NCI-H2029 treated with DMSO at 0.1 percent for 48 hours (cell line): ENCODE measurements at places on chromosomes 16 and 17.

- DNase-seq = no peak
Measured at GRCh38 chr17:67165201-67165600, 79.8 kb downstream of the HELZ start.

- no peak for DNase-seq
Measured at GRCh38 chr17:70070305-70071027, 4.6 kb upstream of the KCNJ16 start.

DNA sequence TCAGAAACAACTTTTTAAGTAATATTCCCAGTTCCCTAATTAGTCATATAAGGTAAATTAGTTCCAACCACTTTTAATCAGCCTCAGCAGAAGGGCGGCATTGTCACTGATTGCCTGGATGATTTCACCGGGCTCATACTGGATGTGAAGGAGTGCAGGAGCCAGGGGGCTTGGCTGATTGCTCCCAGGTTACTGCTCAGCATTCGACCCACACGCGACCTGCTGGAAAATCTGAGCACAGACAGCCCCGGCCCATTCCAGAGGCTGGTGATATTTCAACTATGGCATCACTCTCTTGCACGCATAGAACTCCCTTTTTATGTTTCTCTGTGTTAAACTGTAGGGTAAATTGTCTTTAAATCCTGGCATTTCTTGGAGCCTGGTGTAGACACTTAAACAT, 34.2 kb downstream of the CPPED1 start:
- no peak for DNase-seq

DNA sequence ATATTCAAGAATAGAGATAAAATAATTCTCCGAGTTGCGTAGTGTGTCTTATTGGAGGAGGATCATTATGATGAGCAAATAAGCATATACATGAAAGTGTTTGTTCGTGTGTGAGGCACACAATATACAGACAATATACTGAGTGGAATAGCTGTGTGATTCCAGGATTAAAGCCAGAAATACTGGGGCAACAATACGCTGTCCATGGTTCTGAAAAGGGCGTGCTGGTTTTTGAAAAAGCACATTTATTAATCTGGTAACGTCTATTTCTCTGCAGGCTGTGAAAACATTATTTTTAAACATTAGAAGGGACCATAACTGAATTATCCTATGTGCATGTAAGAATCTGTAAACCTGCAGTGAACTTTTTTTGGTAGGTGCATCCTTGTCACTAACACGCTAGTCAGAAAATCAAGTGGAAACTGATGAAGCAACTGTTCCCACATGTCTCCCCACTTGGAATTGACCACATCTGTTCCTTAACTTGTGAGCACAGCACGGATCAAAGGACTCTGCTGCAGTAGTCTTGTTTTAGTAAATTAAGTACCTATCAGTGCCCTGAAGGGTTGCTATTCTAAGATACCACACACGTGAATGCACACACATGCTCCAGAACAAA, 346.0 kb downstream of the GRIN2A start:
- DNase-seq = no peak

- no peak for DNase-seq
Measured at GRCh38 chr16:27500801-27501200, 48.9 kb downstream of the GTF3C1 start.

- DNase-seq = no peak
Measured at GRCh38 chr17:6913608-6914443, 82.0 kb upstream of the ALOX12 start.

DNA sequence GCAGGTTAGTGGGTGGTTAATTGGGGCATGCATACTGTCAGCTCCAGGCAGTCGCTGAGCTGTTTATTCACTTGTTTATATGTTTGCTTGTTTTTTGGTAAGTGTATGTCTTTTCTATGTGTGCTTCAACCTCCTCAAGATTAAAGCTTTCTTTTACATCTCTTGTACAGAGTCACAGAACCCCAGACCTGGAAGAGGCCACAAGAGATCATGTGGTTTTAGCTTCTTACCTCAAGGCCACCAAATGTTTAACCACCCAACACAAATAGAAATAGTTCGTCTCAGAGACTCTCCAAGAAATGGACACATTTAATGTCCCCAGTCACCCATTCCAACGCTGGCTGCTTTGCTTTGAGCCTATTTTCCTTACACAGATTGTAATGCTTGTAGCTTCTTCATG, 11.8 kb upstream of the TMEM98 start:
- no peak for DNase-seq
